ENCODE measurements at places on chromosomes 6 and 20.

DNA sequence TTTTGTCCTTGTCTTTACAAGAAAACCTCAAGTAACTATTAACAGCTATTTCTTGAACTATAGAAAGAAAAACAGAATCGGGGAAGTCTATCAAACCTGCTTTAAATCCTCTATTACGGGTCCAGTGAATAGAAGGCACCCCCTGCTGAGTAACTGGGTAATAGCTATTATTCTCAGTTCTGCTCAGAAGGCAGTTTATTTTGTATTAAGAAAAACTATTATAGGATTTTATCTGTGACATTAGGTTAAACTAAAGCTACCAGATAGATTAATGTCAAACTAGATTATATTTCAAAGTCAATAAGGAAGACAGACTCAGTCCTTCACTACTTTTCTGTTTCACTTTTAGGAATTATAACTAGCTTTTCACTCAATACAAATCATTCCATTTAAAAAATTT is 93.7 kb downstream of the DST start:
- DNase-seq: no peak

GRCh38 chr6:17393892-17394631 is 667 bp downstream of the CAP2 start:
- no peak for DNase-seq

DNA sequence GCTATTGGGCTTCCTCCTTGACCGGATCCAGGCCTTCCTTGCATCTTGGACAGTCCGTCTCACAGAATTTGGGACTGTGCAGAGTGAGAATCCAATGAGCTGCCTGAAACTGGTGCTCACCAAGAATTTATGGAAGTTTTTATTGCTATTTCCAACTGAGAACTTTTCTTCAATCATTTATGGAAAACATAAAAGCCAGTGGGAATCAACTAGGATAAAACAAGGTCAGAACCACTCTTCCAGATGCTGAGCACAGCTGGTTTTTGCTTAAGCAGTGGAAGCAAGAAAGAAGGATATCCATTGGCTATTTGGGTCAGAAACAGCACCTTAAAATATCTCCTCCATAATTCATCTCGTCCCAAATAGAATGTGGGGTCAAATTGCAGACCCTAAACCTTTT is 74.2 kb downstream of the CD83 start:
- no peak for DNase-seq

DNA sequence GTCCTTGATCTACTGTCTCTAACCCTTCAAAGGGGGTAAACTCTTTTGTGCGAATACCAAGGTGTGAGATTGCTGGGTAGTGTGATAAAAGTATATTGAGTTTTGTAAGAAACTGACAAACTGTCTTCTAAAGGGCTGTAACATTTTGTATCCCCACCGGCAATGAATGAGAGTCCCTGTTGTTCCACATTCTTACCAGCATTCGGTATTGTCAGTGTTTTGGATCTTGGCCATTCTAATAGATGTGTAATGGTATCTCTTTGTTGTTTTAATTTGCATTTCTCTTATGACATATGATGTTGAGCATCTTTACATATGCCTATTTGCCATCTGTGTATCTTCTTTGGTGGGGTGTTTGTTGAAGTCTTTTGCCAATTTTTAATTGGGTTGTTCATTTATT is 1090.7 kb downstream of the KIF16B start:
- DNase-seq: no peak

DNA sequence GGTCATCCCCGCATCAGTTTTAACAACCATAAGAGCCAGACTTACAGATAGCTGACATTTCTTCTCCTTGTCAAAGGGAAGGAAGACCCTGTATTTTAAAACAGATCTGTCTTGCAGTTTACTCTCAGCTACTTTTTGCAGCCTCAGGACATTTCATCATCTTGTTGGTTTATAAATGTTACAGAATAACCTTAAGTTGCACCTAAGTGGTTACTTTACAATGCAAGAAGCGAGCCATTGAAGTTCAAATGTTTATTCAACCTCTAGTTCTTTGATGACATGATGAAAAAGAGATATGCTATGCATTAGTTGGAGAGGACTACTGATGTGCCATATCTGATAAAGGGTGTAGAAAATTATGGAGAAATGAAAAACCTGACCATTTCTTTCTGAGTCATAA is 187.9 kb upstream of the COL21A1 start:
- DNase-seq: no peak

GRCh38 chr6:118826096-118826495 is 67.9 kb upstream of the ASF1A start:
- no peak for DNase-seq

DNA sequence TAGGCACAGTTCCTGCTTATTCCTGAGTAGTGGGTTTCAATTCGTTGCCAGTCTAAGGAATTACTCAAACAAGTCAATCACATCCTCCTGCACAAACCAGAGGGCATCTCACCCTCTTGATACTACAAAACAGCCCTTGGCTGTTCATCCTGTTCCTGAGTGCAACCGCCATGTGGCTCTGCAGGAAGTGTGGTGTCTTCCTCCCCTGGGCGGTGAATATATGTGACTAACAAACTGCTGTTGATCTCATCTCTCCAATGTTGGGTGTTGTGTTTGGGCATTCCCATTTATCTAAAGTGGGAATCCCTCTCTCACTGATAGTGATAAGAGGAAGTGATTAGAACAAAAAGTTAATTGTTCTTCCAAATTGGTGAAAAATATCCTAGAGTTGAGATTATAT is 163.0 kb downstream of the TBX18 start:
- DNase-seq: no peak

DNA sequence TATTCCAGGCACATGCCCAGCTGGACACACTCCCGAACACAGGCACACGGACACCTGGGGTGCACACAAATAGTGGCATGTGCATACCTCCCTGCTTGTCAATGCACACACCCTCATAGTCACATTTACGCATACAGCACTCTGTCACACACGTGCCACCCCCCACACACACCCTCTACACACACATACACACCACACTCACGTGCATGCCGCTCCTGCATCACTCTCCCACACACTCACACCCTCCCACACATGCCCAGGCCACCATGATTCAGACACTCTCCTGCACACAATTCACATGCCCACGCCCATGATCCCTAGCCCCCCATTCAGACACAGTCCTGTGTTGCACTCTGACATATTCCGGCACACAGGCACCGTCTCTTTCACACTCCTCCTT is 13.0 kb downstream of the SIRPA start:
- DNase-seq: no peak

DNA sequence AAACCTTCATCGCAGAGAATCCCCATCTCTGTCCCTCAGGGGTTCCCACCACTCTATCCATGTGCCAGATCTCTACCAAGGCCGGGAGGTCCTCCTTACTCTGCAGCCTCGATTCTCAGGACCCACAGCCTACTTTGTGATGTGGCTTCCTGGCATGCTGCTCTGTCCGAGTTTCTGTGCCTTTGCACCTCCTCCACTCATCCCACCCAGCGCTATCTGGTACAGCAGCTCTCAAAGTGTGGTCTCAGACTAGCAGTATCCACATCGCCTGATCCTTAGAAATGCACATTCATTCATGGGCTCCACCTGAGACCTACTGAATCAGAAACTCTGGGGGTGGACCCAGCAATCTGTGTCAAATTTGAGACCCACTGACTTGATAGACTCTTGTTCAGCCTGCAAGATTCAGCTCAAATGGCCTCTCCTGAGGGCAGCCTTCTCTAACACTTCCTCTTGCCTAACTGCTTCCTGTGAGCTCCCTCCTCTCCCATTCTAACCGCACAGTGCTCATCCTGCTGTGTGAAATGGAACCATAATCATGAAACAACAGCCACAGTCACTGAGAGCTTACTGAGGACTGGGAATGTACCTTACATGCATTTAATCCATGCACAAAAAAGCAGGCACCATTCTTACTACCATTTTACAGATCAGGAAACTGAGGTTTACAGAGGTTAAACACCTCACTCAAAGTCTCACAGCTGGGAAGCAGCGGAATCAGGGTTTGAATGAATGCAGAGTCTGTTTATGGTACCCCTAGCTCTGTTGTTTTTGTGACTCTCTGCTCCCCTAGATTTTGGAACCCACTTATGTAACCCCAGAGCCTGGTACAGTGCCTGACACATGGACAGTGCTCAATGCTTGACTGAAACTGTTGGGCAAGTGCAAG is 69.4 kb downstream of the JPH2 start:
- no peak for DNase-seq

- no peak for DNase-seq
These were observed 201.2 kb upstream of the SMLR1 start for GRCh38 chr6:130625825-130626527.

DNA sequence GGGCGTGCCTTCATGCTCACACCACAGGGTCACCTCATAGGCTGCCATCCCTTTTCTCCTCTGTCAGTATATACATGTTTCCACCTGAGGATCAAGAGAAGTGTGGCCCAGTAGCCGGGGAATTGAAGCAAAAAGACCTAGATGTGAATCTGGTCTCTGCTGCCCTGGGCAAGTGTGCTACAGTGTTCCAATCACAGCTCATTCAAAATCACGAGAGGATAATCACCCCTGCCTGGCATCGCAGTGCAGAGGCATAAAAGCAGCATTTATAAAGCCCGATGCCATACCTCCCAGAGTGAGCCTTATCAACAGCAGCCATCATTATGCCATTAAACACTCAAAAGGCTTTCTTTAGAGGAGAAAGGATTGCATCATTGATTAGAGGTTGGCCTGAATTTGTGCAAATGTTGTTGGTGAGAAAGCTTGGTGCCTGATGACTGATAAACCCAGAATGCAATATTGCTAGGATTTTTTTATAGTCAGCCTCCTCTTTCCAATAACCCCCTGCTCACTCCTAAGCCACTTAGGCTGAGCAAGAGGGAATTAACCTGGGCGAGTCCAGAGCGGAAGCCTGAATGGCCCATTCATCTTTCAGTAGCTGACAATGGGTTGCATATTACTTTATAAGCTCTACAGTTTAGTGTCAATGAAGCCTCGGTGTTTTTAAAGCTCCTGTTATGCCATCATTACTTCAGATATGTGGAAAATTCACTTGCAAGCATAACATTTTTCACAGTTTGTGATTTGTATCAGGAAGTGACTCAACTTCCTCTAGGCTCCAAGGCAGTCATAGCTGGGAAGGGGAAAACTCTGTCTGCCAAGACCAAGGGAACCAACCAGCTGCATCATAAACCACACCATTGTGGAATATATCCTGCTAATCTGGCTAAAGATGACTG is 92.5 kb upstream of the NXT1 start:
- no peak for DNase-seq

Measured in stimulated activated CD4-positive, alpha-beta T cell treated with anti-CD3 and anti-CD28 coated beads, Interleukin-15, amount 100 ng/mL, for 1 hour (primary cell).